ENCODE measurements at places on chromosomes 6 and 20. TPM values are rescaled to one million over a fixed set of nuclear protein-coding genes. Genes with fewer than 3 reads are reported as not detected.
A peak's percentile ranks its signal among the peaks of the same experiment; 100 is the strongest.

GRCh38 chr20:7673841-7674240 lies 266.4 kb downstream of the HAO1 start:
- no peak for DNase-seq
- no peaks in the 10 kb centered on the region for H3K4me1 ChIP-seq
- no peaks in the 10 kb centered on the region for H3K36me3 ChIP-seq

GRCh38 chr6:87701344-87701675 lies 723 bp downstream of the AKIRIN2 start:
- no peak for DNase-seq
- no peaks in the 10 kb centered on the region for H3K36me3 ChIP-seq
- H3K27me3 ChIP-seq: no peaks in the 10 kb centered on the region
- peak overlapping the region; percentile 96 for H3K27ac ChIP-seq
- H3K4me1 ChIP-seq: no peaks in the 10 kb centered on the region

GRCh38 chr20:14335052-14335451 lies 2.4 kb downstream of the FLRT3 start:
- no peaks in the 10 kb centered on the region for H3K4me1 ChIP-seq
- H3K27me3 ChIP-seq: no peaks in the 10 kb centered on the region
- H3K27ac ChIP-seq: no peak overlapping the region
- H3K4me3 ChIP-seq: no peak overlapping the region
- DNase-seq: no peak
- no peaks in the 10 kb centered on the region for H3K36me3 ChIP-seq

GRCh38 chr6:116434056-116434725 lies 27.0 kb upstream of the CALHM6 start:
- no peak overlapping the region for H3K4me3 ChIP-seq
- peaks cover 47% of the 10 kb centered on the region for H3K36me3 ChIP-seq

GRCh38 chr6:97312241-97312640 lies 29.2 kb upstream of the MMS22L start:
- H3K36me3 ChIP-seq: no peaks in the 10 kb centered on the region
- H3K4me3 ChIP-seq: no peak overlapping the region
- H3K4me1 ChIP-seq: no peaks in the 10 kb centered on the region
- no peak for DNase-seq
- H3K27me3 ChIP-seq: no peaks in the 10 kb centered on the region

- no peak overlapping the region for H3K4me3 ChIP-seq
- H3K27me3 ChIP-seq: no peaks in the 10 kb centered on the region
- H3K4me1 ChIP-seq: peaks cover 5% of the 10 kb centered on the region
- H3K36me3 ChIP-seq: no peaks in the 10 kb centered on the region
These were observed 25.9 kb upstream of the TGM2 start for GRCh38 chr20:38190936-38191371.

DNA sequence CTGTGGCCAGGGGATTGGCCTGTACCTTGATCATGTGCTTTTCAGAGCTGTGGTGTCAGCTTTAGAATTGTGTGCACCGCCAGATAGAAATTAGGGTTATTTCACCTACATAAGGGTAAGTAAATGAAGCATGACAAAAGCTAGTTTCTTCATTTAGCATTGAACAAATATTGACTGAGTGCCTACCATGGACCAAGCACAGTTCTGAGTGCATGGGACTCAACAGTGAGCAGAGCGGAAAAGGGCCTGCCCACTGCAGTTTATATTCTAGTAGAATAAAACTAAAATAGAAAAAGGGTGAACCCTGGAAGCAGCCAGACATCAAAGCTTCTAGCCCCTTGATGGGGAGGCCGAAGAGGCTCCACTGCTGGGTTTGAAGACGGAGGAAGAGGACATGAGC lies 25.6 kb downstream of the ECT2L start:
- no peak overlapping the region for H3K4me3 ChIP-seq
- no peaks in the 10 kb centered on the region for H3K36me3 ChIP-seq
- no peaks in the 10 kb centered on the region for H3K4me1 ChIP-seq
- DNase-seq: no peak

DNA sequence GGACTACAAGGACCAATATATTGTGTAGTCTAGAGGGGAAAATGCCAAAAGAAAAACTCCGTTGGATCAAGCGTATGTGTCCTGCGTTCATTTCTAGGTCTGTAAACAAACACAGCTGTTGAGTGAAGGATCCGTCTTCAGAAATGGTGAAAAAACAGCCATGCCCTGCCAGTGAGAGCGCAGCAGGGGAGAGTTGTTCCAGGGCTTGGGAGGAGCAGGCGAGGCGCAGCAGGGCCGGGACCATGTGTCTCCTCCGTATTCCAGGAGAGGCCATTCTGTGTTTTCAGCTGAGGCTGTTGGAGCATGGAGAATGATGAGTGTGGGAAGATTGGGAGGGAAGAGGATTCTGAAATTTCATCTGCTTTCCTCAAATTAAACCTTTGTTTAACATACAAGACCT lies 38.0 kb downstream of the BMP6 start:
- H3K36me3 ChIP-seq: no peaks in the 10 kb centered on the region
- H3K4me3 ChIP-seq: no peak overlapping the region
- no peak for DNase-seq
- no peaks in the 10 kb centered on the region for H3K27me3 ChIP-seq
- no peaks in the 10 kb centered on the region for H3K4me1 ChIP-seq

- H3K4me1 ChIP-seq: peaks cover 4% of the 10 kb centered on the region
- peaks cover 23% of the 10 kb centered on the region for H3K27me3 ChIP-seq
- no peaks in the 10 kb centered on the region for H3K36me3 ChIP-seq
- no peak for DNase-seq
These were observed 8.5 kb upstream of the TRIM40 start for GRCh38 chr6:30127238-30128093.

- no peak overlapping the region for H3K4me3 ChIP-seq
- H3K27ac ChIP-seq: no peak overlapping the region
These were observed 45.4 kb downstream of the TULP4 start for GRCh38 chr6:158357570-158358216.

DNA sequence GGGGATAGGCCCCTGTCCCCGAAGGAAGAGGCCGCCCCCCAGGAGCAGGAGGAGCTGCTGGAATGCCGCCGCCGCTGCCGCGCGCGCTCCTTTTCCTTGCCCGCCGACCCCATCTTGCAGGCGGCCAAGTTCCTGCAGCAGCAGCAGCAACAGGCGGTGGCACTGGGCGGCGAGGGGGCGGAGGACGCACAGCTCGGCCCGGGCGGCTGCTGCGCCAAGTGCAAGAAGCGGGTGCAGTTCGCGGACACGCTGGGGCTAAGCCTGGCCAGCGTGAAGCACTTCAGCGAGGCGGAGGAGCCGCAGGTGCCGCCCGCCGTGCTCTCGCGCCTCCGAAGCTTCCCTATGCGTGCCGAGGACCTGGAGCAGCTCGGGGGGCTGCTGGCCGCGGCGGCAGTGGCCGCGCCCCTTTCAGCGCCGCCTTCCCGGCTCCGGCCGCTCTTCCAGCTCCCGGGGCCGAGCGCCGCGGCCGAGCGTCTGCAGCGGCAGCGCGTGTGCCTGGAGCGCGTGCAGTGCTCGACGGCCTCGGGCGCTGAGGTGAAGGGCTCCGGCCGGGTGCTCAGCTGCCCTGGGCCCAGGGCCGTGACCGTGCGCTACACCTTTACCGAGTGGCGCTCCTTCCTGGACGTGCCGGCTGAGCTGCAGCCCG lies 630 bp downstream of the PPP1R3G start:
- peak overlapping the region; percentile 79 for H3K27ac ChIP-seq
- H3K36me3 ChIP-seq: no peaks in the 10 kb centered on the region
- H3K27me3 ChIP-seq: no peaks in the 10 kb centered on the region
- DNase-seq: no peak

- no peak overlapping the region for H3K27ac ChIP-seq
- peak; percentile 63 for DNase-seq
- no peak overlapping the region for H3K4me3 ChIP-seq
- H3K36me3 ChIP-seq: no peaks in the 10 kb centered on the region
These were observed 161.1 kb downstream of the DLL1 start for GRCh38 chr6:170129691-170130171.

DNA sequence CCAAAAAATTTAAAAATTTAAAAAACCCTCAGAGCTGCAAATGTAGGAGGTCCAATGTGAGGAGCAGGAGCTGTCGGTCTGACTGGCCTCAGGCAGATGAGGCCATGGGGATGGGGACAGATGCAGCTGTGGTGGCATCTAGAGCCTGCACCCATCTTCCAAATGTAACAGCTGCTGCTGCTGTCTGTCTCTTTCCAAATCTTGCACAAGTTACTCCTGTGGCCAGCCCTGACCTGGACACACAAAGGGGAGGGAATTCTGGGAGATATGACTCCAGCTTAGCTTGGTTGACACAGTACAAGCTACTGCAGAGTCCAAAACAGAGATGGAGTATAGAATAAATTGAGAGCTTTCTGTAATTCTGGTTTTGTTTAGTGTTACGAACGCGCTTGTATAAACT lies 115.2 kb downstream of the PRND start:
- H3K36me3 ChIP-seq: no peaks in the 10 kb centered on the region
- H3K27me3 ChIP-seq: no peaks in the 10 kb centered on the region
- peaks cover 11% of the 10 kb centered on the region for H3K4me1 ChIP-seq
- H3K27ac ChIP-seq: no peak overlapping the region
- no peak for DNase-seq

GRCh38 chr20:19440660-19441527 lies 228.5 kb downstream of the SLC24A3 start:
- no peak overlapping the region for H3K27ac ChIP-seq
- no peaks in the 10 kb centered on the region for H3K36me3 ChIP-seq
- H3K27me3 ChIP-seq: no peaks in the 10 kb centered on the region
- no peak for DNase-seq
- H3K4me1 ChIP-seq: peaks cover 5% of the 10 kb centered on the region

- no peaks in the 10 kb centered on the region for H3K4me1 ChIP-seq
- H3K36me3 ChIP-seq: peaks cover 8% of the 10 kb centered on the region
- no peak overlapping the region for H3K27ac ChIP-seq
- H3K4me3 ChIP-seq: no peak overlapping the region
- no peak for DNase-seq
These were observed 48.9 kb downstream of the CDK5RAP1 start for GRCh38 chr20:33352258-33353012.

DNA sequence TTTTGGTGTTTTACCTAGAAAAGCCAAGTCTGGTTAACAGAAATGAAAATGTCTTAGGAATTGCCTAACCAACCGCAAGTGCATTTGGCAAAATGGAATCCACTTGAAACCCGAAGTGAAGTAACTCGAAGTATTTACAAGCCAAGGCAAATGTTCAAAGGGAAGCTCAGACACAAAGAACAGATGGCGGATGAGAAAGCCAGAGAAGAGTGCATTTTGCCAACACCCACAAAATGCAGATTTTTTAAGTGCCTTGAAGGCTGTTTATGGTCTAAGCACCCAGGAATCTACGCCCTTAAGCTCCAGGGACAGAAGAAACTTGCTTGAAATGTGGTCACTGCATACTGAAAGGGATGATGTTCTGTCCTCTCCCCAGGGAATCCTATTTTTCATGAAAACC lies 70.0 kb upstream of the TBXT start:
- H3K27me3 ChIP-seq: no peaks in the 10 kb centered on the region
- H3K36me3 ChIP-seq: no peaks in the 10 kb centered on the region
- no peak for DNase-seq
- H3K4me3 ChIP-seq: no peak overlapping the region
- no peak overlapping the region for H3K27ac ChIP-seq
- no peaks in the 10 kb centered on the region for H3K4me1 ChIP-seq

DNA sequence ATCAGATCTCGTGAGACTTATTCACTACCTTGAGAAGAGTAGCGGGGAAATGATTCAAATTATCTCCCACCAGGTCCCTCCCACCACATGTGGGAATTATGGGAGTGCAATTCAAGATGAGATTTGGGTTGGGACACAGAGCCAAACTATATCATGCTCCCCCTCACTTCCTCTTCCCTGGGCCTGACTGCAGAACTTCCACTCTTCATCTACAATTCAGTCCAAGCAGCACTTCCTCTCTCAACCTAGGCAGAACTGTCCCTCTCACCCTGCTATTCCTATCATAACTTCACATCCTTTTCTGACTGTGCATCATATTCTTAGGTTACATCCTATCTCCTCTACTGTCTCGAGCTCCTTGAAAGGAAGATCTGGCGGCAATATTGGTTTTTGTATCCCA lies 184.0 kb upstream of the HDDC2 start:
- no peaks in the 10 kb centered on the region for H3K4me1 ChIP-seq
- no peaks in the 10 kb centered on the region for H3K36me3 ChIP-seq
- H3K27ac ChIP-seq: no peak overlapping the region
- DNase-seq: no peak

GRCh38 chr20:54228841-54229240 lies 21.0 kb downstream of the PFDN4 start:
- H3K4me1 ChIP-seq: no peaks in the 10 kb centered on the region
- no peaks in the 10 kb centered on the region for H3K27me3 ChIP-seq
- H3K36me3 ChIP-seq: no peaks in the 10 kb centered on the region
- no peak for DNase-seq
- no peak overlapping the region for H3K27ac ChIP-seq

GRCh38 chr6:60643870-60644269 lies 1642.2 kb downstream of the KHDRBS2 start:
- no peak overlapping the region for H3K4me3 ChIP-seq
- no peaks in the 10 kb centered on the region for H3K27me3 ChIP-seq
- no peaks in the 10 kb centered on the region for H3K36me3 ChIP-seq

DNA sequence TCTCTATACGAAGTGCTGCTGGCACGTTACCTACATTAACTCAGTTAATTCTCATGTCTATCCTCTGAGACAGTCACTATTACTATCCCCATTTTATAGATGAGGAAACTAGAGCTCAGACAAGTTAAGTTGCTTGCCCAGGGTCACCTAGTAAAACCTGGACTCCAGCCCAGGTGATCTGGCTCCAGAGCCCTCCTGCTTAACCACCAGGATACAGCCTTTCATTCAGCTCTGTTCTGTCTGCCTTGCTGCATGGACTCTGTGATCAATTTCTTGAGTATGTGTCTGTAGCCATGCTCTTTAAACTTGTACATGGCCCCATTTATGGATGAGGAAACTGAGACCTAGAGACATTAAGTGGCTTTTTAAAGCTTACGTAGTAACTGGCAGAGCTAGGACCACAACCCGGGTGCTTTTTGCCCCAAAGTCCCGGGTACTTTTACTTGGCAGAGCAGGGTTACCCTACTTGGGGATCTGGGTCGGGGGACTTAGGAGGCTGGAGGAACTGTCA lies 4.7 kb downstream of the CDKN1A start:
- H3K36me3 ChIP-seq: peaks cover 67% of the 10 kb centered on the region
- H3K4me1 ChIP-seq: peaks cover 18% of the 10 kb centered on the region
- peak overlapping the region; percentile 45 for H3K27ac ChIP-seq
- H3K4me3 ChIP-seq: peak overlapping the region; percentile 75
- no peaks in the 10 kb centered on the region for H3K27me3 ChIP-seq

IMPG1 gene
- not detected for total RNA-seq

LRRC73 gene
- not detected for total RNA-seq

RIMS1 gene
- total RNA-seq: not detected

LY6G6D gene
- total RNA-seq: not detected

MYB gene
- not detected for total RNA-seq

PTGIS gene
- total RNA-seq: 288 TPM

MAP3K5 gene
- 40.9 TPM for total RNA-seq

C2 gene
- total RNA-seq: 18.6 TPM

NHSL1 gene
- total RNA-seq: 10.4 TPM

BMP7 gene
- total RNA-seq: not detected

FILIP1 gene
- total RNA-seq: 13.6 TPM

LTB gene
- not detected for total RNA-seq

CNR1 gene
- total RNA-seq: 35.0 TPM

XKR7 gene
- not detected for total RNA-seq

RSPO3 gene
- 0.53 TPM for total RNA-seq

SPDEF gene
- total RNA-seq: not detected

C20orf202 gene
- total RNA-seq: not detected
